ENCODE measurements at places on chromosomes 3 and 15.

GRCh38 chr3:130795396-130795795 is 48.8 kb upstream of the PIK3R4 start:
- DNase-seq: no peak

DNA sequence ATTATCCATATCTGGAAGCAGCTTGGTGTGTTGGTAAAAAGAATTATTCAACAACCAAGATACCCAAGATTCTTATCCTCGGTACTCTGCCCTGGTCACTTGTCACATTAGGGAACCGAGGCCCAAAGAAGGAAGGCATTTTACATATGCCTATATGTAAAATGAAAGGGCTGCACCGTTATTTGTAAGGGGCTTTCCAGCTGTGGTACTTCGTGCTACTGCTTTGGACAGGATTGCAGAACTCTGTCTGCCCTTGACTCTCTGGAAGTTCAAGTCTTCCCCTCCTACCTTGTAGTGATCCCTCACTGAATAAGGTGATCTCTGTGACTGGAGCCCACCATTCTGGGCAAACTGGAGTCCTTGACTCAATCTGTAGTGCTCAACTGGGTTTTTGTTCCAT is 198.9 kb upstream of the TOPAZ1 start:
- DNase-seq: no peak

- no peak for DNase-seq
Measured at GRCh38 chr3:119557192-119557876, 2.1 kb downstream of the CD80 start.

DNA sequence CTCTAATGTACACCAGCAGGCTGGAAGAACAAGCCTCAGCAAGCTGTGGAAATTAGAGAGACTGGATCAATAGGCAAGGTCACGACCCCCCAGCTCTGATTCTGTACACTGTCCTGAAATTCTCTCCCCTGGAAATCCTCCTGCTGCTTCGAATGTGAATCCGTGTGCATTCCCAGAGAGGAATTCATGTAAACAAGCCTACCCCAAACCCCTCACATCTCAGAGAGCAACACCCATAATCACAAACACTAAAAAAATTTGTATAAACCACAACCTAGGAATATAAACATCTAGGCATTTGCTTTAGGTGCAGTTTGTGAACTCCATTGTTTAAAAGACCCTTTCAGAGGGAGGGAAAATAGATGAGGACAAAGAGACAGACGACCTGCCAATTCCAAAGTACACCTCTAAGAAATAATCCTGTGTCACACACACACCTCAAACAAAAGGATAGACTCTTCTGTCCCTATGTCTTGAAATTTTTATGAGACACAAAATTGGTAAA is 325.2 kb downstream of the WDR72 start:
- DNase-seq: no peak

- peak; percentile 34 for DNase-seq
Measured at GRCh38 chr3:195001961-195002861, 268.7 kb downstream of the XXYLT1 start.

DNA sequence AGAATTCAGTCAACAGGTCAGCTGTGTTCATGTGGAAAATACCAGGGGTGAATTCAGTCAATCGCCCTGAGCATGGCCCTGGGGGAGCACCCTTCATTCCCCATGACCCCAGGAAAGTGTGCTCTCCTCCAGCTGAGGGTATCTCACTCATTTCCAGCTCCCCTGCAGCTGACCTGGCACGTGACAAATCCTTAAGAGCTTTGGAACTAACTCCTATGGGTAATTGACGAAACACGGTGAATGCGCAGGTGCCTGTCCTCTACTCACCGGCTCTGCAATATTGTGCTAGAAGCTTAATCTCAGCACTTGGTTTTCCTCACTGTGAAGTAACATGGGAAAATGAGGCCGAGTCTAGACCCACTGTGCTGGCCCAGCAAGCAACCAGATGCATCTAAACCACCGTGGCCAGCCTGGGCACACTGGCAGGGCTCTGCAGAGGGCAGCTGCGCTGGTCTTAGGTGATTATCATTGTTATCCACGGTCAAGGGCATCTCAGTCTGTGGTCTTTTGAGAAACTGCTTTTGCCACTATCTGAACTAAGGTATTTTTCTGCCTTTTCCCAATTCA is 63.1 kb downstream of the SPSB4 start:
- no peak for DNase-seq

GRCh38 chr3:133595341-133595740 is 21.9 kb downstream of the CDV3 start:
- peak; percentile 33 for DNase-seq

DNA sequence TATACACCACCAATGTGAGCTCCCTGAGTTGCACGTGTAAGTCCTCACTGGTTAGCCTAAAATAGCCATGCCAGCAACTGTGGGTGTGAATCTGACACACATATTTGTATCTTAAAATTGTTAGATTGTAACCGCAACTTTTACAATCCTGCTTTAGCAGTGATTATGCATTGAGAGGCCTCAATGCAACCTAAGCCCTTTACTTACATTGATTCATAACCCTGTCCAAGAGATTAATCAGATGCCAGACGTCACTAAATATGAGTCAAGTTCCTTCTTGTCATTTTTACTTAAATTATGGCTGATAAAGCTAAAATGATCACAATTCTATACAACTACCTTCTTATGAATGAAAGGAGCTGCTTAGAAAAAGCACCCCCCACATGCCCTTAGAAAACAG is 46.9 kb downstream of the IL17RD start:
- DNase-seq: no peak

DNA sequence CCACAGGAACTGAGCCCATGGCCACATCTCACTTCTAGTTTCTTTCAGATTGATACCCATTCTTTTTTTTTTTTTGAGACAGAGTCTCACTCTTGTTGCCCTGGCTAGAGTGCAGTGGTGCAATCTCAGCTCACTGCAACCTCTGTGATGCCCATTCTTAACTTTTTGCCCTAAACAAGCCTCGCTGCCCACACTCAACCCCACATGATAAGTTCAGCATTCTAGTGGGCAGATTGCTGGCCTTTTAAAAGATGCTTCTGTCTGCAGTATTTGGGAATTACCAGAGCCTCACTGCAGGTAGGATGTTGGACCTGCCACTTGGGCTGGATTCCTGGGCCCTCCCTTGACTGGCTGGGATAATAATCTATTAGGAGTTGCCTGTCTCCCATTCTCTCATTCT is 51.0 kb downstream of the TRANK1 start:
- DNase-seq: no peak

DNA sequence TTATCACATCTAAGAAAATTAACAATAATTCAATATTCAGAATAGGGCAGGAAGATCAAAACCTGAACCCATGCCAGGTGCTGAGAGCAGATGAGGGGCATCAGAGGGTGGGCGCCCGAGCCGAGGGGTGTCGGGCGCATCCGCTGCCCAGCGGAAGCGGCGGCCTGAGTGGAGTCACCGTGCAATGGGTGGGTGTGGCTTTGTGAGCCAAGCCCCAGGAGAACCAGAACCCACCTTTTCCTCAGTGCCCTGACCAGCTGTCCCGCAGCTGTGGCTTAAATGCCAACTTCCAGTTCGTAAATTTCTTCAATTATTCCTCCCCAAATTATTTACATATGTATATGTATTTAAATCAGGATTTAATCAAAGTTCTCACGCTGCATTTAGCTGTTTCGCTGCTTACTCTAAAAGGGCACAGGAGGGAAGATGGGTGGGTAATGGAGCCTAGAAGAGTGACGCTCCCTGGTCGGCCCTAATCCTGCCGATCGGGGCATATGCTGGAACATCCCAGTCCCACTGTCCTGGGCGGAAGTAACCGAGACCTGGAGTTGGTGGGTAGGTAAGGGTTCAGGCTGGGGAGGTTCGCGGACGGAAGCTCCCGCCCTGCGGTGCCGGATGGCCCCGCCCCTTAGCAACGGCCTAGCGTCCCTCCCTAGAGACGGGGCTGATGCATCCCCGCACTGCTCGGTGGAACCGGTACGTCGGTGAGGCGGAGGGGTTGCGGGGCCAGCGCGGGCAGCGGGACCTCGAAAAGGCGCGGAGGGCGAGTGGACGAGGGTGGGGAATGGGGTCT is 1.3 kb downstream of the DNAH1 start:
- peak; percentile 13 for DNase-seq

GRCh38 chr3:17747174-17747889 is 4.9 kb upstream of the TBC1D5 start:
- no peak for DNase-seq

GRCh38 chr3:7275396-7275795 is 414.5 kb downstream of the GRM7 start:
- DNase-seq: no peak

GRCh38 chr3:24222165-24222805 is 272.4 kb downstream of the THRB start:
- DNase-seq: peak; percentile 89

- no peak for DNase-seq
Measured at GRCh38 chr15:60793656-60794055, 314.7 kb upstream of the ICE2 start.

- no peak for DNase-seq
Measured at GRCh38 chr3:138692152-138692551, 83.6 kb downstream of the FAIM start.

- no peak for DNase-seq
Measured at GRCh38 chr15:45521596-45522327, 793 bp downstream of the SLC30A4 start.

- peak; percentile 53 for DNase-seq
Measured at GRCh38 chr15:48823237-48823636, 12.4 kb upstream of the CEP152 start.

- no peak for DNase-seq
Measured at GRCh38 chr3:61080737-61081445, 170.4 kb downstream of the FHIT start.

- no peak for DNase-seq
Measured at GRCh38 chr3:173096994-173097785, 43.8 kb downstream of the SPATA16 start.

DNA sequence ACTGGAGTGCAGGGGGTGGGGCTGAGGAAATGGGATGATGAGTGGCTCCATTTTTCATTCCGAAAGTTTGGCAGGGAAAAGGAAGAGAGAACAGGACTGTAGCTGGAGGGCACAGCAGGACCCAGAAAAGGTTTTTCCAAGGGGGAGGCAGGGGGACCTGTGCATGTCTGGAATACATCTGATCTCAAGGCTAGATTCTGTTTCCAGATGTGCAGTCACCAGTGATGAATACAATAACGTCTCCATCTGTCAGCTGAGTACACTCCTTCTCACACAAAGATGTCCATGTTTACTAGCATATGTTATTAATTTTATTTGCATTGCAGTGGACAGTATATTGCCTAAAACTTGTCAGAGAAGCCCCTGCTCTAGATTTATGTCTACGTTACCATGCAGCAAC is 39.9 kb upstream of the PRTG start:
- peak; percentile 29 for DNase-seq

DNA sequence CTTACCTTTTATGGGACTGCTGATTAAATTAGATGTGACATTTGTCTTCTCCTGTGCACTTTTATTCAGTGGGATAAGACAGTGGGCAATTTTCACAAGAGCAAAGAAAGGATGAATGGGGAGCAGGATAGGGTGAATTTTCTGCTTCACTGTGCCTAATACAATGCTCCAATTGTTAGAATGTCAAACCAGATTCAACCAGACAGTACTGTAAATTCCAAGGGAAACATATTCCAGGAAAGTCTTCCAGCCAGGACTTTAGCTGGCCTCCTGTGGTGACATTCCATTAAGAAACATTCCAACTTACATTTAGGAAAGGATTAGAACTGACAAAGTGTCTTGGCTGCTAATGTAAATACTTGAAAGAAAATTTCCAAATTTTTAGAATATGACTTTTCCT is 100.1 kb upstream of the PROK2 start:
- no peak for DNase-seq

DNA sequence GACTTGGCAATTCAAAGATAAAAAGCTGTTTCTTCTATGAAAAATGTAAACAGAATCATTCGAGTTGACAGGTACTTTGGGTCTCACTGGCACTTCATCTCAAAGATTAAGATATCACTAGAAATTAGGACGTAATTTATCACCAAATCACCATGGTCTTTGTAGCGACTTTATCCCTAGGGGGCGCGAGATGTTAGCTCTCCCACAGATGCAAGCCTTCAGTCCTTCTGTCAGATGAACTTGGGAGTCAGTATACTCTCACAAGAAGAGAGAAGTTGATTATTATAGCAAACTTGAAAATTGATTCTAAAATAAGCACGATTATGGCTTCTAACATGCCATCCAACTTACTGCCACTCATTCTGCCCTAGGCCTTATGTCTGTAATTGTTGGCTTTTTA is 150.3 kb downstream of the ALCAM start:
- no peak for DNase-seq

DNA sequence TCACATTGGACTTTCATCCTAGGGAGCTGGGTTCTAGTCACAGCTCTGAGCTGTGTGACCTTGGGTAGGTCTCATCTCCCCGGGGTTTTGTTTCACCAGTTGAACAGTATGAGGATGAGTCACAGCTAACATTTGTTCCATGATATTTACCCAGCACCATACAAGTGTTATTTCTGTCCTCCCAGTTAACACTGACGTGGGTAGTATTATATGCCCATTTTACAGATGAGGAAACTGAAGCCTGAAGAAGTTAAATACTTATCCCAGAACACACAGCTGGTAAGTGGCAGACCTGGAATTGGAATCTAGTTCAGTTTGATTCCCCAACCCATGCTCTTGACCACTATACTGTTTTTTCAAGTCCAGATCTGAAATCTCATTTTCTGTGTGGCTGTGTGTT is 908 bp upstream of the RARB start:
- DNase-seq: no peak
